ENCODE measurements at places on chromosomes 13 and 19.

- peak; percentile 81 for DNase-seq
These were observed 989 bp upstream of the SSC5D start for GRCh38 chr19:55486971-55487923.

DNA sequence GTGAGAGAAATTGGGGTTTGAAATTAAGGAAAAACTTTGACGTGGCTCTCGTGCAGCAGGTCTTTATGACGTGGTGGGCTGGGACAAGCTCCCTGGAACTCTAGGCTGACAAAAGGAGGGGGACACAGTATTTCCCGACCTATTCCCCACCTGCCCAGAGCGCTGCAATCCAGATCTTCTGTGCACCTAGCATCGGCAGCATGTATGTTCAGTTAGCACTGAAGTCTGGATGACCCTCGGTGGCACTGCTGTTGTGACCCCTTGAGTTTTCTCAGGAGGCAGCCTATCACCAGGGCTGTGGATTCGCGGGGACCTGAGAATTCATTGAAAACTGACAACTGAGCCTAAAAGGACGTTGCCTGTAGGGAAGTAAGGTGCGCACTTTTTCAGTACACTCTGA, 9.1 kb upstream of the ZNF536 start:
- DNase-seq = no peak

GRCh38 chr13:112984501-112984900, 15.5 kb downstream of the MCF2L start:
- no peak for DNase-seq

DNA sequence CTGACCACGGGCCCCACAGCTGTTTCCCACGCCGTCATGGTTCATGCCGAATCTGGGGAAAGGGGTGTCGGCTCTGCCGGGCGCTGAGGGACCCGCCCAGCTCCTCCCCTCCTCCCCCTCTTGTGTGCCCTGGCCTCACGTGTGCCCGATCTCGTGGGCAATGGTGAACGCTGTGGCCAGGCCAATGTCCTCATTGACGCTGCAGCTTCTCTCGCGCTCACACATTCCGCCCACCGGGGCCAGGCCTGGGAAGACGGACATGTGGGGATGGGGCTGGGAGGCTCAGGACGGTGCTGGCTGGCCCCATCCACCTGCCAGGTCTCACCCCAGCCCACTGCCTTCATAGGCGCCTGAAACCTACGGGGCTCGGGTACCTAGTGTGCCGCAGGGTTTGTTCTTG, 14.3 kb downstream of the ADAMTS10 start:
- peak; percentile 63 for DNase-seq

DNA sequence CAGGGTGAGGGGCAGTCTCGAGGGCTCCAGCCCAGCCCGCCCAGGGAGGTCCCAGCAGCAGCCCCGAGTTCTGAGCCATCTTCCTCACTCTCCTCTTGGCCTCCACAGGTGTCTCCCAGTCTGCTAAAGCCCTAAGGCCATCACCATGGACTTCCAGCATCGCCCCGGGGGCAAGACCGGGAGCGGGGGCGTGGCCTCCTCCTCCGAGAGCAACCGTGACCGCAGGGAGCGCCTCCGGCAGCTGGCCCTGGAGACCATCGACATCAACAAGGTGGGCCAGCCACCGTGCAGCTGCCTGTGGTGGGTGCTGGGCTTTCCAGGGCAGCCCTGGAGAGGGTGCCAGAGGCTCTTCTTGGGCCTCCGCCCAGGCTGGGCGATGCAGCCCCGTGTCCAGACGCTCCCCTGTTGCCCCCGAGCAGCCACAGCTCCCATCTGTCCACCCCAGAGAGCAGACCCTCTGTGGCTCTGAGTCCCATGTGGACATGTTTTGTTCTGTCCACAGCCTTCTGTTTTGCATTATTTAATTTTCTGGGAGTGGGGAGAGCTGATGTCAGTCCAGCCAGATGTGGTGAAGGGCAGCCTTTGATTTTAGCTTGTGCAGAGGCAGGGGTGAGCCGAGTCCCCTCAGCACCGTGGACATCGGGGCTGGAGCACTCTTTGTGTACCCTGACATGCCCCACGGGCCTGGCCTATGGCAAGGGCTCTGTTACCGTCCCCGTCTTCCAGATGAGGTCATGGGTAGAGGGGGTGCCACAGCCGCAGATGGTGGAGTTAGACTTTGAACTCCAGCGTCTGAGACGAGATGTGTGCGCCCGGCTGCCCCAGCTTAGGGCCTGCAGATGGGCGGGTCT, 5.6 kb upstream of the AMH start:
- no peak for DNase-seq

GRCh38 chr19:17626456-17627015, 61.6 kb downstream of the UNC13A start:
- DNase-seq = no peak

All from Right ventricle myocardium inferior (tissue), 1 donor.